ENCODE measurements at places on chromosomes 16 and 17.
A peak's percentile ranks its signal among the peaks of the same experiment; 100 is the strongest.

DNA sequence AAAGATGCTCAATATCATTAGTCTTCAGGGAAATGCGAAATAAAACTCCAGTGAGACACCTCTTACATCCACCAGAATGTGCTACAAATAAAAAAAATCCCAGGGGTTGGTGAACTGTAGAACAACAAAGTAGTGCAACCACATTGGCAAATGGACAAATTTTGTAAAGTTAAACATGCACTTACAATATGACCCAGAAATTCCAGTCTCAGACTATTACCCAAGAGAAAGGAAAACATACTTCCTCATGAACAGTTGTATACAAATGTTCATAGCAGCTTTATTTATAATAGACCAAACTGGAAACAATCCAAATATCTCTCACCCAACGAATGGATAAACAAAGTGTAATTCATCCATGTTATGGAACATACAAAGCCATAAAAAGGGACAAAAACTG lies 239.5 kb downstream of the ABCC12 start:
- DNase-seq, result no peak

DNA sequence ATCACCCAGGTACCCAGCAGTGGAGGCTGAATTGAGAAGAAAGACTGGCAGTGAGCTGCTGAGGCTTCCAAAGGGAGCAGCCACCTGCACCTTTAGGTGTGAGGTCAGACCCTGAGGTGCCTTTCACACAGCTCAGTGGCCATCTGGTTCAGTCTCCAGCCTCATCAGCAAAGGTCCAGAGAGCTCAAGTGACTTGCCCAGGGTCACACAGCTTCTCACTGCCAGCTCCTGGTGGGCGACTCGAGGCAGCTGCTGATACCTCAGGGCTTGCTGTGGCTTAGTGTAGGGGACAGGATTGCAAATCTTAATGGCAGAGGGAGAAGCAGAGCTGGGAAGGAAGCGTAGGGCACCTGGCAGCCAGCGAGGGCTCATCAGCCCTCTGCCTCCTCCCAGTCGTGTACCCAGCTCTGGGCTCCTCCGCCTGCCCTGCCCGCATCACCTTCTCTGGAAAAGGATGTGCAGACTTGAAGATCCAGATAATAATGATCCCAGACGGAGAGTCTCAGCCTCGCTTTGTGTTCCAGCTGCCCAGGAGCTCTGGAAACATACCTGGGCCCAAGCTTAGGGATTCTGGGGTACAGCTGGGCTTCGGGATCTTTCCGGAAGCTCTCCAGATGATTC lies 165.3 kb upstream of the GSE1 start:
- DNase-seq, result no peak

- no peak for DNase-seq
These were observed 3.9 kb upstream of the KRT33A start for GRCh38 chr17:41354536-41354935.

DNA sequence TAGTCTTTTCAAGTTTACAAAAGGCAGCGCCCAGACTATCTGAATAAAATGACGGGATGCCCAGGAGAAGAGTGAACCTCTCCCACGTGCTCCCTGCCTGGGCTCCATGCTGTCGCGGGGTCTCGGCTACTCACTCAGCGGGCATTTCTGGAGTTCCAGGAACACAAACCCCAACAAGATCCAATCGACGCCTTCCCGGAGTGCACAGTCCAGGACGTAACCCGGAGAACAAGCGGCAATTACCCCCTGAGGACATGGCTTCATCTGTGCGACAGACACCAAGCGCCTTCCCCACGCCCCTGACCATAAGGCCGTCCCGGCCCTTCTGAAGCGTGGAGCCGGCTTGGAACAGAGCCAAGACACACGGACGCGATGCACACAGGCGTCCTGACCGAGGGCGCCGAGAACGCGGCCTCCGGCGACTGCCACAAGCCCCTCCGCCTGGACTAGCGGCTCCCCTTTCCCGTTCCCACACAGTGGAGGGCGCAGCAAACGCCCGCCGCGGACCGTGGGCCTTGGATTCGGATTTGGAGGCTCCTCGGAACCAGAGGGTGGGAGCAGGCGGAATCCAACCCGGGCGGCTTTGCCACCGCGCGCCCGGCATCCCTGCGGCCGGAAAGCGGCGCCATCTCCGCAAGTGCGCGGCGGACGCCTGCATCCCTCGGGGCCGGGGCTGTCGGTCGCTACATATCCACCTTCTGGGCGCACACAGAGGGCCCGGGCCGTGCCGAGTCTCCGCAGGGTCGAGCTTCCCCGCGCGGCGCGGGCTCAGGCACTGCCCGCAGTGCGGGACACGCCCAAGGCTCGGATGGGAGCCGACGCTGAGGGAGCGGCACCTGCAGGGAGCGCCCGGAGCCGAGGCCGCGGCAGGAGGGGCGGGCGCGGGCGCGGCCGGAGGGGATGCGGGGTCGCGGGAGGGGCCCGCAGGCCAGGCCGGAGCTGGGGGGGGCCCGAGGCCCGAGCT lies 725 bp downstream of the ABCA3 start:
- DNase-seq, result peak; percentile 49

GRCh38 chr17:16568541-16569357 lies at the start of gene ZNF287:
Gene ZNF287 (minus strand): TSS chr17:16569204. CDS start chr17:16567731, 1,473 bp downstream.
- peak; percentile 98 for DNase-seq

- no peak for DNase-seq
These were observed 9.3 kb downstream of the ARRB2 start for GRCh38 chr17:4719684-4720221.

GRCh38 chr16:89536886-89537548 lies 23.5 kb upstream of the RPL13 start:
- no peak for DNase-seq

- no peak for DNase-seq
These were observed 18.8 kb downstream of the ALOX15B start for GRCh38 chr17:8057691-8058114.

DNA sequence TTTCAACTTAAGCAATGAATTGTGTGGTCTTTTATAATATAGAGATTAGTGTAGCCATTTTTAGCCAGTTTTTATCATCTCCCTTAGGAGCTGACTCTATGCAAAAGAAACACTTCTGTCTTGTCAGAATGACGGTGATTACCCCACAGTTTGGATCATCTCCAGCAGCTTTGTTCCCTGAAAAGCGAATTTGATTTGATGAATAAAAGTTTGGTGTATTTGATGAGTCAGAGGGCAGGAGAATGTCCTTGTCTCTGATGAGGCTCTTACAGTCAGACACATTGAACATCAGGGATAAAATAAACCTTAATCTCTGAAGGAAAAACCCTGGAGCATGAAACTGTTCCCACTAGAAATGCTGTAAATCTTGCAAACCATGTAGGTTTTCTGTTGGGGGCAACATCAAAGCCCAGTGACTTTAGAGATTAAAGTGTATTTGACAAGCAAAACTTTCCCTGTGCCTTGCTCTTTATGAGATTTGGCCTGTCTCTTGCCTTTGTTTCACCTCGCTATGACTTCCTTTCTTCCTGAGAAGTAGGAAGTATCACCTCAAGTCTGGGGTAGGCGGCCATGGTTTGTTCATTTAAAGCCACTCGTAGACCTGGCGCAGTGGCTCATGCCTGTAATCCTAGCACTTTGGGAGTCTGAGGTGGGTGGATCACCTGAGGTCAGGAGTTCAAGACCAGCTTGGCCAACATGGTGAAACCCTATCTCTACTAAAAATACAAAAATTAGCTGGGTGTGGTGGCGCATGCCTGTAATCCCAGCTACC lies 209.3 kb downstream of the FTO start:
- no peak for DNase-seq

DNA sequence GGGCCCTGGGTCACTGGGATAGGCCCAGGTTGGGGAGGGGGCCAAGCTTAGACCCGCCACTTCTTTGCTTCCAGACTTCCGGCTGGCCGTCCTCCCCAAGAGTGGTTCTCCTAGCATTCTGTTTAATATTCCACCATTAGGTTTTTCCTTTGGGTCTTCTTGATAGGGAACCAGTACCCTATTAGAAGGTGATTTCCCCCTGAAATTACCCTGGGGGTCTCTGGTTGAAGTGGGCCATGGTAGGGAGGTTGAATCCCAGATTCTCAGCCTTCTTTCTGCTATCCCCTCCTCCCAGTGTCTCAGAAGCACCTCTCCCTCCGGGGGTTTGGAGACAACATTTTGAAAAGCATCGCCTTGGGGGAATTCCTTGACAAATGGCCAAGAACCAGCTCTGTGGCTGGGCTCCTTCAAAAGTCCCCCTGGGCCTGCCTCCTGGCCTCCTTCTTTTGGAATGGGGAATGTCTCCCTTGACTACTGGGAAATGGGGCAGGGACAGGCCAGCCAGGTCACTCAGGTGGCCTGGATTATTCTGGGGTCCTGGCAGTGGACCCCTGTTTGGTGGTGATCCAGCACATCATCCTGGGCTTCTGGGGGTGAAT lies 5.7 kb downstream of the LASP1 start:
- DNase-seq, result no peak

GRCh38 chr17:10130677-10131076 lies 67.7 kb downstream of the GAS7 start:
- no peak for DNase-seq

GRCh38 chr17:80831491-80831890 lies 160.2 kb upstream of the CHMP6 start:
- DNase-seq, result no peak

DNA sequence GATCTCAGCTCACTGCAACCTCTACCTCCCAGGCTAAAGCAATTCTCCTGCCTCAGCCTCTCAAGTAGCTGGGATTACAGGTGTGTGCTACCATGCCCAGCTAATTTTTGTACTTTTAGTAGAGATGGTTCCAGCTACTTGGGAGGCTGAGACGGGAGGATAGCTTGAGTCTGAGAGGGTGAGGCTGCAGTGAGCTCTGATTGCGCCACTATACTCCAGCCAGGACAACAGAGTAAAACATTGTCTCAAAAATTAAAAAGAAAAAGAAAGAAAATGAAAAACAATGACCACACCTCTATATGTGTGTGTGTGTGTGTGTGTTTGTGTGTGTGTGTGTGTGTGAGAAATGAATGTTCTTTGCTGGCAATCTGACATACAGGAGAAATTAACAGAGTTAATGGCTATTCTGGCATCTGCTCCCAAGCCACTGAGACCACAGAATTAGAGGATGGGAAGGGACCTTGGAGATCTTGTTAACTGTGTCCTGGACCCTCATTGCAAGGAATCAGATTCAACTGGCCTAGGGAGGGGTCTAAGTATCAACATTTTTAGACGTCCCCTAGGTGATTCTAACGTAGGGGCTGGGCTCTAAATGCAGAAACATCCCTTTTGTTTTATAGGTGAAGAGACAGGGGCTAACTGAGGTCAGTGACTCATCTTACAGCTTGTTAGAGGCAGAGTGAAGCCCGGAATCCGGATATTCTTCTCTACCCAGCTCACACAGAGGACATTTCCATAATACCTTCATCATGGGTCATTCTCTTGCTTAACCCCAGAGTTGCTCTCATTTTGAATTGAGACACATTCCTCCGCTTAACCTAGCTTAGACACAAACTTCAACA lies 16.4 kb upstream of the MARCHF10 start:
- DNase-seq, result no peak

DNA sequence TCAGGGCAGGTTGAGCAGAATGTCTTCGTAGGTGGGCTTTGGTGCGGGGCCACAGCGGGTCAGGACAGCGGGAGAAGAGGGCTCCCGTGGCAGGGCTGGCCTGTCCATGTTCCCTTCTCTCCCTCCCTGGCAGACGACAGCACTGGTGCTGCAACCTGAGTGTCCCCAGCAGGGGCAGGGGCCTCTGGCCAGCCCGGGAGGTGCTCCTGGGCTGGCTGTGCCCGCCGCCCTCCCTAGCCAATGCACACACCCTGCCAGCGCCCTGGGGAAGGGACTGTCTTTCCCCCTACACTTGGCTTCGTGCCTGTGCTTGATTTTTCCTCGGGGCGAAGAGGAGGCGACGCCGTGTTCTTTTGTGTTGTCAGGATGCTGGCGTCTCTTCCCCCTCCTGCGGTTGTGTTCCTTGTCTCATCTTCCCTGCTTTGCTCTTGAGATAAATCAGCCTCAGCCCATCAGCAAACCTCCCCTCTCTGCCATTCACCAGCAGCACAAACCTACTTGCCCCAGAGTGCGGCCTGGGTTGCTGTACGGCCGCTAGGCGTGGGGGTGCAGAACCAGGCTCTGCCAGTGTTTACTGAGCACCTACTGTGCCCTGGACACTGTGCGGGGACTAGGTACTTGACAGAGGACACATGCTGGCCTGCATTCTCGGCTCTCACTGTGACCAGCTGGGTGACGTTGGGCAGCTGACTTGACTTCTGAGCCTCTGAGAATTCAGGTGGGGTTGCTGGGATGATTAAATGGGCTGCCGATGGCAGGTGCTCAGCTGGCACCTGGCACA lies 237.3 kb upstream of the CIBAR2 start:
- no peak for DNase-seq

- DNase-seq, result no peak
These were observed 6.7 kb upstream of the NAGPA start for GRCh38 chr16:5040451-5040850.

- no peak for DNase-seq
These were observed 25.5 kb downstream of the RPGRIP1L start for GRCh38 chr16:53678155-53678554.

DNA sequence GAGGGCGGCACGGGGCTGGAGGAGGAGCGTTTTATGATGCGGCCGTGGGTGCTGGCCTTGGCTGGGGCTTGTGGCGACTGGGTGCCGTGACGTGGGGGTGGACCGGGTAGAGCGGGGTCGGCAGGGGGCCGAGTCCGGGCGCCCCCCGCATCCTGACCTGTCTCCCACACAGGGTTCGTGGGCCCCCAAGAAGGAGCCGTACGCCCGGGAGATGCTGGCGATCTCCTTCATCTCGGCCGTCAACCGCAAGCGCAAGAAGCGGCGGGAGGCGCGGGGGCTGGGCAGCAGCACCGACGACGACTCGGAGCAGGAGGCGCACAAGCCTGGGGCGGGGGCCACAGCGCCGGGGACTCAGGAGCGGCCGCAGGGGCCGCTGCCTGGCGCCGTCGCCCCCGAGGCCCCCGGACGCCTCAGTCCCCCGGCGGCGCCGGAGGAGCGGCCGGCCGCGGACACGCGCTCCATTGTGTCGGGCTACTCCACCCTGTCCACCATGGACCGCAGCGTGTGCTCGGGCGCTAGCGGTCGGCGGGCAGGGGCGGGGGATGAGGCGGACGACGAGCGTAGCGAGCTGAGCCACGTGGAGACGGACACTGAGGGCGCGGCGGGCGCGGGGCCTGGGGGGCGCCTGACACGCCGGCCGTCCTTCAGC lies 81.6 kb downstream of the ARHGAP23 start:
- DNase-seq, result no peak

DNA sequence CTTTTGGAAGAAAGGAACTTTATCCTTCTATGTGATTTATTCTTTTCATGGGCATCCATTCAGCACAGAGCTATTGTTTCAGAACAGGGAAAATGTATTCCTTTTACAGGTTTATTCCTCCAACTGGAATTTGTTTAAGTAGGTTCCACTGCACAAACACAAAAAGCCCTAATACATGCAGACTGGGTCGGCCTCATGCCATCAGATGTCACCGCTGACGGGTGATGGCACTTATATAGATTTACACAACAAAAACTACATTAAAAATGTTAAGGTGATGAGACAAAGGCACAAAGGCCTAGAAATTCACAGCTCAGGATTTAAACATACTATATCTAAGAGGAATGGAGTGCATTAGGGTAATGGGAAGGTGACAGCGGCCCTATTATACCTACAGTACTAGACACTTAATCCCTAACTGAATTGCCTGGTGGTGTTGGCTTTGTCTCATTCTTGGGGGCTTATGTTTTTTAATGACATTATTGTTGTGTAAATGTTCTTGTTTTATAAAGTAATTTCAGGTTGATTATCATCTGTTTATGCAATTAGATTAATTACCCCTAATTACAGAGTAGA lies 276.4 kb upstream of the PSMD7 start:
- DNase-seq, result no peak
